ENCODE measurements at places on chromosomes 6 and 20.

DNA sequence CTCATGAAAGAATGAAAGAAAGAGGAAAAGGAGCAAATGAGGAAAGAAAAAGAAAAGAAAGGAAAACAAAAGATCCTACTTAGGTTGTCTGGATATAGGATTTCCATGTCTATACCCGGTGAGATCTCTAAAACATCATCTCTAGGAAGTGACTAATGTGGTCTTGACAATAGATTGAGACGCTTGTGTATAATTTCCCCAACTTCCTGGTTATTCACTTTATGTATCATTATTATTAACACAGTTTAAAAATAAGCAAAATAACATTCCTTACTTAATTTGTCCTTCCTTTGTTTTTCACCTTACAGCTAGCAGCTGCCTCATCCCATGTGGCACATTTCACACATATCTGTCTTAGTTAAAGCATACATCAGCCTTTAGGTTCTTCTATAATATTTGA, 27.0 kb downstream of the LAMA4 start:
- DNase-seq, result no peak

GRCh38 chr6:49001856-49002541, 461.1 kb downstream of the MMUT start:
- no peak for DNase-seq

- DNase-seq, result no peak
These were observed 89.2 kb downstream of the RAMACL start for GRCh38 chr6:166497087-166497899.

- DNase-seq, result no peak
These were observed 21.0 kb upstream of the PI16 start for GRCh38 chr6:36933519-36933918.

DNA sequence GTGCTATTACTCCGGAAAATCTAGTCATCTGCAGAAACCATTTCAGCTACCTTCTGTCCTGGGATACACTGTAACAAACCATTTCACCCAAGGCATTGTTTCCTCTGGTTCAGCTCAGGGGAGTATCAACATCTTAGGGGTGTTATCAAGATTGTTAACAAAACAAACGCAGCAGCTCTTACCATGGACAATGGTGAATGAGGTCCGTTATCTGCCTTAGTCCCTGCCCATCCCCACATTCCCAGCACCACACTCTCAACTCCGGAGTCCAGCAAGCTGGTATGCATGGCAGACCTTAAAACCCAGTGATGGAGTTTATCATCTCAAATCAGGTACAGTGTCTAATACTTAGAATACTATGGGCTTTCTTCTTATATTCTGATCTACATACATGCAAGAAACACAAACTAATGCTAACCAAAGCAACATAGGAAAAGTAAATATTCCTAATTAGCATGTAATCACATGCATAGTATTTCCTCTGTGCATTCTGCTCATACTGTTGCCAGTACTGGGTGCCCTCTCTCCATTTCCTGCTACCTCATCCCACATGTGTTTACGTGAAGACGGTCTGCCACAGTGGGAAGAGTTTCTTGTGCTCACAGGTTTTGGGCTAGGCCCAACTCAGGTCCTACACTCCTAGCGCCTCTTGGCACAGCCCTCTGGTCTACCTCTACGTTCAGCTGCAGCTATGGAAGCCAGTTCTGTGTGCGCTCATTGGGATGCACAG, 123.9 kb downstream of the DTNBP1 start:
- no peak for DNase-seq

DNA sequence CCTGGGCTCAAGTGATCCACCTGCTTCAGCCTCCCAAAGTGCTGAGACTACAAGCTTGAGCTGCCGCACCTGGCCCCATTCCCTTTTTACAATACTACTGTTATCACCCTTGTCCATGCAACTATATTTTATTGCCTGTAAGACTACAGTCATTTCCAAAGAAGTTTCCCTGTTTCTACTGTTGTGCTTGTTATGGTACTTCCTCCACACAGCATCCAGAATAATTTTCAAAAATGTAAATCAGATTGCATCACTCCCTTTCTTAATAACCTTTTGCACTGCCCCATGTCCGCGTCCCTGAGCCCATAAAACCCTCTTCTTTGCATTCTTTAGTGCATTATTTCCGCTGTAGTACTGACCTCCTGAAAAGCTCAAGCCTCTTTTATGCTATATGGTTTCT, 128.9 kb upstream of the AKIRIN2 start:
- DNase-seq, result no peak

DNA sequence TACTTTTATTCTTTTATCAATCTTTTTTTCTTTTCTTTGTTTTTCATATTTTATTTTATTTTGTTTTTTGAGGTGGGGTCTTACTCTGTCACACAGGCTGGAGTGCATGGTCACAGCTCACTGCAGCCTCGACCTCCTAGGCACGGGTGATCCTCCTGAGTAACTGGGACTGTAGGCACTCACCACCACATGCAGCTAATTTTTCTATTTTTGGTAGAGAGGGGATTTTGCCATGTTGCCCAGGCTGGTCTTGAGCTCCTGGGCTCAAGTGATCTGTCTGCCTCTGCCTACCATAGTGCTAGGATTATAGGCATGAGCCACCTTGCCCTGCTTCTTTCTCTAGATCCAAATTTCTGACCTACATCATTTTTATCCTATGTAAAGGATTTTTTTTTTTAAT, 153.2 kb downstream of the CDKAL1 start:
- no peak for DNase-seq

DNA sequence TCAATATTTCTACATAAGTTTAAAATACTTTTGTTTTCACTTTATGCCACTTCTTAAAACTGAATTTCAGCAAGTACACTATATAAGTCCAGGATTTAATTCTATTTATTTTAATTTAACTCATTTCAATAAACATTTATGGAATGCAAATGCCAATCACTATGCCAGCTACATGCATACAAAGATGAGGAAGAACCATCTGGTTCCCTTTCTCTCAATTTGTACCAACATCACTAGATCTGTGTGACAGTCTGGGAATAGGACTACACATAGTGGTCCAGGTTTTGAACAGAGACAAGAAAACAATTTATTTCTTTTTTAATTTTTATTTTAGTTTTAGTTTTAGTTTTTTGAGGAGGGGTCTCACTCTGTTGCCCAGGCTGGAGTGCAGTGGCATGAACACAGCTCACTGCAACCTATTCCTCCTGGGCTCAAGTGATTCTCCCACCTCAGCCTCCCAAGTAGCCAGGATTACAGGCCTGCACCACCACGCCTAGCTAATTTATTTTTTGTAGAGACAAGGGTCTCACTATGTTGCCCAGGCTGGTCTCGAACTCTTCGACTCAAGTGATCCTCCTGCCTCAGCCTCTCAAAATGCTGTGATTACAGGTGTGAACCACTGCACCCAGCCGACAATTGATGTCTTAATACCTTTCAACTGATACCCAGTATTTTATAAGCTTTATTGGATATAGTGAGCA, 35.8 kb downstream of the TRIM27 start:
- DNase-seq, result no peak

DNA sequence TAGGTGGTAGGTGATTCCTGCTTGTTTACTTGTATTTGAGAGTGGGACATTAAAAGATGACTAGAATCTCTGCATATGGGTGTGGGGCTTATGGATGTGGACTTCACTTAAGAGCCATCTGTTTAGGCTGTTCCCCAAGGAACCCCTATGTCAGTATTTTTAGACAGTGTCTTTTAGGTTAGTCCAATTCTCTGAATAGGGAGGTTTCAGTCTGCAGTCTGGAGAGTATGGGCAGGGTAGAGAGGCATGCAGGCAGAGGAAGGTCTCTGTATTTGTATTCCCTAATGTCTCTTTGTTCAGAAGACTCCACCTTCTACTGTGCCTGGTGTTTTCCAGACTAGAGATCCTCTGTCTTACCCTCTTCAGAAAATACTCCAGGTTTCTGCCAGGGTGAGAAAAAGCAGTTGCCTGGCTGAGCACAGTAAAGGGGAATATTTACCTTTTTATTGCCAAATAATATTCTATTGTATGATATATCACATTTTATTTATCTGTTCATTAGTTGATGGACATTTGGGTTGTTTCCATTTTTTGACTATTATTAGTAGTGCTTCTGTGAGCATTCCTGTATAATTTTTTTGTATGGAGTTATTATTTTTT, 19.1 kb downstream of the SLX4IP start:
- DNase-seq, result no peak

- DNase-seq, result no peak
These were observed 34.2 kb upstream of the DDR1 start for GRCh38 chr6:30849903-30850651.

GRCh38 chr6:53699462-53699861, 33.9 kb upstream of the KLHL31 start:
- no peak for DNase-seq

All from activated naive CD8-positive, alpha-beta T cell treated with anti-CD3 and anti-CD28 coated beads for 36 hours (primary cell).